ENCODE measurements at places on chromosomes 5 and 9.

DNA sequence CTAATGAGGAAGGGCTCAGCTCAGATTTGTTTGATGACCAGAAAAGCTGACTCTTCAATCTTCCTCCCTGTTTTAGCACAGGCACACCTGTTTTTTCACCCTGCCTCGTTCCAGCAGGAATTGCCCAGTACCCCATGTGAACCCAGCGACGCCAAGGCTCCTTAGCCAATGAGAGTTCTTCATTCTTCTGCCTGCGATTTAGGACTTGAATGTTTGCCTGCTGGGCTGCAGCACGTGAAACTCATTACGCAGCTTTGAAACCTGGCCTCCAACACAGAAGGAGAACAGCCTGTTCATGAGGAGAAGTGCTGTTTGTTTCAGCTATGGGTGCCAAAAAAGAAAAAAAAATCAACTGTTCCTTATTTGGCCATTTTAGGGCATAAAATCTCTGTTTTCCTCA is 315.5 kb downstream of the TRPM3 start:
- DNase-seq, result no peak

DNA sequence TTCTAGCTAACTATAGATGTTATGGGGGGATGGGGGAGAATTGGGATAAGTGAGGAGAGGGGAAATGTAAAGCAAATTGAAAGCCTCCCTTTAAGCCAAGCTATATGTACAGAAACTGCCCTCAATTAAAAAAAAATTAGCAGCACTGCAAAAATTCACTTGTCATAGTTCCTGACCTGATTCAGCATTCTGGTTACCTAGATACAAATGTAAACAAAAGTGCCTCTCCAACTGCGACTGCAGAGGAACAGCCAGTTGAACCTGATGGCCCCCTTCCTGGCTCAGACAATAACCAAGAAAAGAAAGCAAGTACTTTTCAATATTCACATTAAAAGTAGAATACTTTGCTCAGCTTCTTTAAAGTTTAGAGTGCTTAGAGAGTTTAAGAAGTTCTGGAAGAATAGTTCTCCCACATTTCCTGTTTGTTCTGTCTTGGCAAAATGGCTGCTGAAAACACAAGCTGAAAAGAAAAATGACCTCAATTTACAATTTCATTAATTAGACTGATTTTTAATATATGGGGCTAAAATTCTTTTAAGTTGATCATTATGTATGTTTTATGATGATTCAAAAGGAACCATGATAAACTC is 1.5 kb downstream of the FAM81B start:
- DNase-seq, result no peak

- no peak for DNase-seq
Measured at GRCh38 chr9:127495884-127496555, 44.7 kb downstream of the LRSAM1 start.

DNA sequence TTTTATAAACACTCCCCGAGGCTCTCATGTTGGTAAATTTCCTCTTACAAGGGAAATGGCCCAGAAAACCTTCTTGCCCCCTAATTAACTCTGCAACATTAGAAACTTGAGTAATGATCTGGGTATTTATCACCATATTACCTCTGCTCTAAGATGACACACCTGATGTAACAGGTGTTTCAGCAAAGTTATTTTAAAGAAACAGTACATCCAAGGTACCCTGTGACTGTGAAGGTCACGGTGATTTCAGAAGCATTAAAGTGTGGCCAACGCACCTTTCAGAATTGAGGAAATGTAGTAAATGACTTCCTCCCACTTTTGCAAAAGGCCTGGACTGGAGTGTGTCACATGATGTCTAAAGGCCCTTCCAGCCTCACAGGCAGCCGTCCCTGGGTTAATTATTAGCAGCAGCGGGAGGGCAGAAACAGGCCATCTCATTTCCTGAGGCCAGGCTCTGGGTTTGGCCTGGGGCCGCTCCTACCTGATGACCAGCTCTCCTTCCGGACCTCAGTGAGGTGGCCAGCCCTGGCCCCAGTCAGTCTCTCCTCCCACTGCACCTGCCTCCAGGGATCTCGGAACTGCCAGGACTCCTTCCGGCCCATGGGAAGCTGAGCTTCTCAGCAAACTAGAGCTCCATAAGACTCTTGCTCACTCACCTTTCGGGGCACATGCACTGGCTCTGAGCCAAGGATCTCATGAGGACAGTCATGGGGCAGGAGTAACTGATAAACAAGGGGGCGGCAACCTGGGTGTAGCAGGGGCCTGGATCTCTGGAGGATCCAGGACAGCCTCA is 20.7 kb downstream of the PTPN3 start:
- no peak for DNase-seq

DNA sequence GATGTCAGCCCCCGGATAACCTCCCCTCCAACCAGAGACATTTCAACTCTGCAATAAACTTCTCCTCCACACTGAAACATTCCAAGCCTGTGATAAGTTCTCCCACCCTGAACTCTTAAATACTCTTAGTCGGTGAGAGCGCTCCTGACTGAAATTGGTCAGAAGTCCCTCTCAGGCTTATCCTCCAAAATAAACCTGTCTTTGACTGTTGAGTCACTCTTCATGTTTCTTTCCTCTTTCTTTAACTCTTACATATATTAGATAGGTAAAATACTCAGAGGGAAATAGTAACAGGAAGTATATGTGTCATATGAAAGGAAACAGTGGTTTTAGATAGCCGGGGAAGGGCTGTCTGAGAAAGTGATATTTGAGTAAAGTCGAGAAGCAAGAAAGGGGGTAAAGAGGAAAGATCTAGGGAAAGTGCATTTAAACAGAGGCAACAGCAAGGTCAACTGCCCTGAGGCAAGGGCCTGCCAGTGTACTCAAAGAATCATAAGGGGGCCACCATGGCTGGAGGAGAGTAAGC is 11.0 kb upstream of the FAM81B start:
- DNase-seq, result no peak

- DNase-seq, result no peak
Measured at GRCh38 chr9:26863074-26863473, 29.5 kb downstream of the CAAP1 start.

DNA sequence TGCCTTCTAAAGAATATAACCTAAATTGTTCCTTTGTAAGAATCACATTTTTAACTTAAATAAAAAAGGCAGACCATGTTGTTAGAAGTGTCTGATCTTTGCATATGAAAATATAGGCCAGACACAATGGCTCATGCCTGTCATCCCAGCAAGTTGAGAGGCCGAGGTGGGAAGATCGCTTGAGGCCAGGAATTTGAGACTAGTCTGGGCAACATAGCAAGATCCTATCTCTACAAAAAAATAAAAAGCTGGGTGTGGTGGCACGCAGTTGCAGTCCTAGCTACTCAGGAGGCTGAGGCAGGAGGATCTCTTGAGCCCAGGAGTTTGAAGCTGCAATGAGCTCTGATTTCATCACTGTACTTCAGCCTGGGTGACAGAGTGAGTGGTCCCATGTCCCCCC is 37.3 kb downstream of the TRIO start:
- DNase-seq, result no peak

DNA sequence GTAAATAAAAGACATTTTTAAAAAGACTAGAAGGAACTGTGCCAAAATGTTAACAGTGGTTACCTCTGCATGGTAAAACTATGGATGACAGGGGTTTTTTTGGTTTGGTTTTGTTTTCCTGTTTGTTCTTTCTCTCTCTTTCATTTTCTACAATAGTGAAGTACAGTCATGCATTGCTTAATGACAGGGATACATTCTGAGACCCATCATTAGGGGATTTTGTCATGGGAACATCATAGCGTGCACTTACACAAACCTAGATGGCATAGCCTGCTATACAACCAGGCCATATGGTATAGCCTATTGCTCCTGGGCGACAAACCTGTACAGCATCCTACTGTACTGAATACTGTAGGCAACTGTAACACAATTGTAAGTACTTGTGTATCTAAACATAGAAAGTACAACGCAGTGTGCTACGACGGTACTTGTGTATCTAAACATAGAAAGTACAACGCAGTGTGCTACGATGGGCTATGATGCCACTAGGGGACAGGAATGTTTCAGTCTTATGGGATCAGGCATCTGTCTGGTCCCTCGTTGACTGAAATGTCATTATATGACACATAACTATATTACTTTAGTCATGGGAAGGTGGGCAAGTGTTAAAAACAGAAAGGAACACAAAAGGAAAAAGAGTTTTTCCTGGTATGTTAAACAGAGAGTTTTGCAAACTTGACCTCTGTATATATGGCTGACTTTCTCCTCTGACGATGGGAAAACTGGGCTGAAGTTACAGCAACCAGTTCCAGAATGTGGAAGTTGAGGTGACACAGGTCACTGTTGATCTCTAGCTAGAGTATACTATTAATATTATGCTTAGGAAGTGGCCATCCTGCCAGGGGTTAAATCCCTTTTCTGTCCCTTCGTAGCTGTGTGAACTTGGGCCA is 7.4 kb upstream of the ADAM19 start:
- DNase-seq, result no peak

DNA sequence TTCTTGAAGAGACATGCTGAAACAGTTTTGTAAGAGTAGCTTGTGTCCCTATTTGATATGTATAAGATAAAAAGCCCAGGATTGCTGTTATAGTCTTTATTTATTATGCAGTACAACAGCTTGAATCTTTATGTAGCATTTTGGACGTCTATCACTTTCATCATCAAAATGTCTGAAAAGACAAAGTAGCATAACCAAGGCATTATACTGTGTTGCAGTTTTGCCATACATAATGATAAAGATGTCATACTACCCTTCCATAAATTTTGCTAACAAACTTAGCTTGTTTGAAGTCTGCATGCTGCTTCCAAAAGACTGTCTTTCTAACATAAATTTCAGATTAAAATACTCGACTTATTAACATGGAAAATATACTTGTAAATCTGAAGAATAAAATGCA is 127.8 kb downstream of the PRR16 start:
- DNase-seq, result no peak

DNA sequence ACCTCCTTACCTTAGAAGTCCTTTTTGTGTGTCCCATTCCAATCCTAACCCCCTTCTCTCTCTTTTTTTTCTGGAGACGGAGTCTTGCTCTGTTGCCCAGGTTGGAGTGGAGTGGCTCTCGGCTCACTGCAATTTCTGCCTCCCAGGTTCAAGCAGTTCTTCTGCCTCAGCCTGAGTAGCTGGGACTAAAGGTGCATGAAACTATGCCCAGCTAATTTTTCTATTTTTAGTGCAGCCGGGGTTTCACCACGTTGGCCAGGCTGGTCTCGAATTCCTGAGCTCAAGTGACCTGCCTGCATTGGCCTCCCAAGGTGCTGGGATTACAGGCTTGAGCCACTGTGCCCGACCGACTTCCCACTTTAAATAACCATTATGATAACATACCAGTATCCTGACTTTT is 17.5 kb downstream of the TMEM38B start:
- no peak for DNase-seq

- no peak for DNase-seq
Measured at GRCh38 chr5:179759581-179760551, 27.2 kb downstream of the MAML1 start.

DNA sequence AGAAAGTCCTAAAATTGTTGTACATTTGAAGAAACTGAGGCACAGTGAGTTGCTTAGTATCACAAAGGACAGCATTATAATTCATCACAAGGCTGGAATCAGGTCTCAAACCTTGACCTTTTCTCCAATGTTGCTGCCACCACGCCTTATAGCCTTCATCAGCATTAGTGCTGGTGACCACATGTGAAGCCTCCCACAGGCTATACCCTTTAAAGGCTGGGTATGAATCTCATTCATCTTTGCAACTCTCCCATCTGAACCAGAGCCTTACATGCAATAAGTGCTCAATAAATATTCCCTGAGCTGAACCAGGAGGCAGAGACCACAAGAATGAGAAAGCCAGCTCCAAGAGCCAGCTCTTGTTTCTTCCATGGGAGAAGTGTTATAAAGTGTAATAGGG is 104.7 kb downstream of the SPOCK1 start:
- no peak for DNase-seq

GRCh38 chr9:16191191-16191590 is 638.3 kb downstream of the CCDC171 start:
- DNase-seq, result no peak

- DNase-seq, result no peak
Measured at GRCh38 chr5:2725980-2726765, 25.3 kb downstream of the IRX2 start.

DNA sequence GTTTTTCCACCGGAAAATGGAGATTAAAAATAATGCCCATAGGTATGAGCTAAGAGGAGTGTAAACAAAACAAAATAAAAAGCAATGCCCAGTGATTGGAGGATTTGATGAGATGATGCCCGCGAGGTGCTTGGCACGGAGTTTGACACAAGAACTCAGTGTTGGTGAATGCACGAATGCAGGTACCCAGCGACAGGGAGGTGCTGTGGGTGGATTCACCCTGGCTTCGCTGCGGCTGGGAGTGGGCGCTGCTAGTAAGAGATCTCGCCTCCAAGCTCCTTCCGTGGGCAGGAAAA is 526 bp upstream of the STXBP1 start:
- DNase-seq, result no peak

- no peak for DNase-seq
Measured at GRCh38 chr9:110452227-110452801, 114.7 kb upstream of the TXNDC8 start.
